ENCODE measurements at places on chromosomes 6 and 20.

DNA sequence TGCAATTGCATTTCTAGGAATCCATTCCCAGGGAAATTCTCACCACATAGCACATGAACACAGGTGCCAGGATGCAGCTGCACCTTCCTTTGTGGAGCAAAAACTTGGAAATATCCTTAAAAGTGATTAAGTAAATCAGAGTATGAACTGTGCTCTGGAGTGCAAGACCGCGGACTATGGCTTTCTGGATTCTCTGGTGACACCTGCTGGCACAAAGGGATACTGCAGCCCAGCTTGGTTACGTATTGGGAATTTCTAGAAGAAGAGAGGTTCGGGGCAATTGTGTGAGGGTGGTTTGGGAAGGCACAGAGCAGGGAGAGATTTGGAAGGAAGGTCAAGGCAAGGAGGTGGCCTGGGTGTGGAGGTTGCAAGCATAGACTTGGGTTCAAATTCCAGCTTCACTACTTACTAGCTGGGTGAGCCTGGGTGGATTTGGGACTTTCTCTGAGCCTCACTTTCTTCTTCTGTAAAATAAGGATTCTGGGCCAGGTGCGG is 15.9 kb upstream of the PEDS1 start:
- peak; percentile 77 for DNase-seq

- peak; percentile 95 for DNase-seq
These were observed 23.5 kb downstream of the CARMIL1 start for GRCh38 chr6:25302677-25303128.

DNA sequence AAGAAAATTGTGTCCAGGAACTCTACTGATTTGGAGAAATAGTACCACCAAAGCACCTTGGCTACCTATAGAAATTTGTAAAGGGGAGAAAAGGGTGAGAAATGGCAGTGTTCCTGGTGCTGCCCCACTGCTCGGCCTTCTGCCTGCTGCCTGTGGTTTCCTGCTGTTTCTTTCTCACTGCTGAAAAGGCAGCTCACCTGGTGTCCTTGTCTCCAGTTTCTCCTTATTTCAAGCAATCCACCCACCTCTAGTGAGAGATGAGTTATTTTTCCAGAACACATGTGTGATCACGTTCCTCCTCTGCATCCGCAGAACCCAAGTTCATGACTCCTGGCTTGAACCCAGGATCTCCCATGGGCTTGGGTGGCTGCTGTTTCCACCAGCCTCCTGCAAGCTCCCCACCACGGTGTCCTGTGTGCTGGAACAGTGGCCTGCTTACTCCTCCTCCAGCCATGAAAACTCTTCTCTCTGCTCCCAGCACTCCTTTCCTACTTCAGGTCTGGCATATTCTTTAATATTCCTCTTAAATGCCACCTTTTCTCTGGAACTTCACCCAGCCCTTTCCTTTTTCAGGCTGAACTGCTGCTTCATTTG is 48.9 kb downstream of the ELOVL2 start:
- DNase-seq: no peak

- DNase-seq: no peak
These were observed 57.0 kb upstream of the GNRH2 start for GRCh38 chr20:2986466-2986865.

DNA sequence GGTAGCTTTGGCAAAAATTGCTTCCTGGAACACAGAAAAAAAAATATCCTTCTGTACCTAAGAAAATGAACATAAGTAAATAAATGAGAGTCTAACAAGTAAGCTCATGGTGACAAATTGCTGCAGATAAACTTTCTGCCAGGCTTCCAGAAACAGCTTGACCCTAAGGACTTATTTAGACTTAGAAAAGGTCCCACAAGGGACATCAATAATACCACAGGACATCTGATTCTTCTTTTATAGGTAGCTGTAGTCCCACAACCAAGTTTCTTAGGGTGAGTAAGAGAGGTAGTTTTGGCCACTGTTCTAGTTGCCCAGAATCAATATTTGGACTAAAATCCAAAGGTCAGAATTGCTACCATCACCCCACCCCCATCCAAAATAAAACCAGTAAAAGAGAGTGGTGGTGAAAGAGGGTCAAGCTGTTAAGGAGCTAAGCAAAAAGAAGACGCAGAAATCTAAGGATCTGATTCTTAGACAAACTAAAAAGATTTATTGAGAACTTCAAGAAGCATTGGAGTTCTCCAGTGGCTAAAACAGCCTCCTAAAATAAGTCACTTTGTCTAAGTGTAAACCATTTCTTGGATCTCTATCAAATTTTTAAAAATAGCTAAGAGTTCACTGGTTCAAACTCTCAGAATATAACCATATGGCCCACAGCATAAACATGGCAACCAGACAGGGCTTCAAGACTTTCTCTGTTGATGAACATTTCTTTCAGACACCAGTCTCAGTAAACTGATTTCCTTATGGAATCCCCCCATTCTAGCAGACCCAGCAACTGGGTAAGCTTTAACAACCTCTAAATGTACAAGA is 180.6 kb downstream of the PTPRK start:
- DNase-seq: peak; percentile 39
